ENCODE measurements at places on chromosomes 5 and 9. TPM values are rescaled to one million over a fixed set of nuclear protein-coding genes. Genes with fewer than 3 reads are reported as not detected.

Gene TAF11L11
- not detected for total RNA-seq

Gene MAP1B
- total RNA-seq = not detected

Gene LCN1
- not detected for total RNA-seq

Gene INSL6
- total RNA-seq = not detected

Gene PKD2L2
- total RNA-seq = not detected

Gene FAM221B
- not detected for total RNA-seq

Gene PCDHGA1
- total RNA-seq = 0.58 TPM

Gene AIF1L
- not detected for total RNA-seq

Gene GABRP
- not detected for total RNA-seq

Gene MED10
- total RNA-seq = 61.2 TPM

Gene EGFL7
- not detected for total RNA-seq

Gene WNT8A
- total RNA-seq = not detected

Gene ADGRD2
- not detected for total RNA-seq

Gene CCL27
- total RNA-seq = not detected

Gene PRLR
- total RNA-seq = not detected

Gene C5orf52
- total RNA-seq = not detected

Gene SNAPC4
- total RNA-seq = 15.4 TPM

Gene SLC45A2
- total RNA-seq = not detected

Gene BAAT
- total RNA-seq = 0.15 TPM

Gene CDH9
- not detected for total RNA-seq

Gene CA9
- not detected for total RNA-seq

Gene STPG3
- not detected for total RNA-seq

Gene SLC24A2
- not detected for total RNA-seq

Gene ARSI
- total RNA-seq = not detected

Gene LHX2
- not detected for total RNA-seq

Gene GTF3C4
- 13.2 TPM for total RNA-seq

Gene JADE2
- total RNA-seq = 276 TPM

Gene SPATA31D4
- not detected for total RNA-seq

Gene SHISAL2B
- not detected for total RNA-seq

Gene FAM153A
- 116 TPM for total RNA-seq

Gene SLC36A3
- total RNA-seq = not detected

Gene WDR70
- 36.0 TPM for total RNA-seq

Gene GFI1B
- not detected for total RNA-seq

Gene RNF183
- not detected for total RNA-seq
